ENCODE measurements at places on chromosomes 16 and 17. TPM values are rescaled to one million over a fixed set of nuclear protein-coding genes. Genes with fewer than 3 reads are reported as not detected.

The SMIM5 gene
- 5.3 TPM for polyA plus RNA-seq

The EVI2B gene
- polyA plus RNA-seq: 2.9 TPM

- no peak for DNase-seq
Measured at GRCh38 chr17:50691550-50692447, 15.9 kb downstream of the ANKRD40 start.

DNA sequence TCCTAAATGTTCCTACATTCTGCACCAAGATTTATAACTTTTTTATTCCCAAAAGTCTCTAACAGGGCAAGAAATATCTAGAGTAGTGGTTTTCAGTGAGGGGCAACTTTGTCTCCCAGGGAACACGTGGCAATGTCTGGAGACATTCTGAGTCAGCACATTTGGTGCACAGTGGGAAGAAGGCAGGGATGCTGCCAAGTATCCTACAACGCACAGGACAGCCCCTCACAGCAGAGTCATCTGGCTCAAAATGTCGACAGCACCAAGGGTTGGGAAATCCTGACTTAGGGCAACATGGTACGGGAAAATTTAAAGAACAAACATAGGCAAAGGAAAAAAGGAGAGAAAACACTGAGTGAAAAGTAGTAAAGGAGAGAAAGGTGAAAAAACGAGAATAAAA, 61.8 kb downstream of the SMG6 start:
- no peak for DNase-seq

GRCh38 chr16:7914748-7915147, 582.1 kb downstream of the RBFOX1 start:
- DNase-seq: no peak

- no peak for DNase-seq
Measured at GRCh38 chr16:21666772-21667171, 3.0 kb downstream of the OTOA start.

GRCh38 chr17:28405632-28406472, at the start of gene SLC46A1:
Gene SLC46A1, minus strand, starts transcription at chr17:28406212. Its CDS starts 98 bp downstream, at chr17:28406114.
- peak; percentile 67 for DNase-seq

GRCh38 chr17:4276514-4276913, 12.7 kb upstream of the ANKFY1 start:
- no peak for DNase-seq

All from muscle of arm (tissue), 14 donors.